GOT3 (cell line): ENCODE measurements at places on chromosomes 5 and 9.

GRCh38 chr9:83299571-83299970 is 236.6 kb upstream of the RASEF start:
- no peak for DNase-seq

GRCh38 chr9:113247640-113248039 is 26.3 kb downstream of the SLC31A1 start:
- no peak for DNase-seq

GRCh38 chr5:134634227-134634626 is 1.6 kb upstream of the SAR1B start:
- DNase-seq: no peak

DNA sequence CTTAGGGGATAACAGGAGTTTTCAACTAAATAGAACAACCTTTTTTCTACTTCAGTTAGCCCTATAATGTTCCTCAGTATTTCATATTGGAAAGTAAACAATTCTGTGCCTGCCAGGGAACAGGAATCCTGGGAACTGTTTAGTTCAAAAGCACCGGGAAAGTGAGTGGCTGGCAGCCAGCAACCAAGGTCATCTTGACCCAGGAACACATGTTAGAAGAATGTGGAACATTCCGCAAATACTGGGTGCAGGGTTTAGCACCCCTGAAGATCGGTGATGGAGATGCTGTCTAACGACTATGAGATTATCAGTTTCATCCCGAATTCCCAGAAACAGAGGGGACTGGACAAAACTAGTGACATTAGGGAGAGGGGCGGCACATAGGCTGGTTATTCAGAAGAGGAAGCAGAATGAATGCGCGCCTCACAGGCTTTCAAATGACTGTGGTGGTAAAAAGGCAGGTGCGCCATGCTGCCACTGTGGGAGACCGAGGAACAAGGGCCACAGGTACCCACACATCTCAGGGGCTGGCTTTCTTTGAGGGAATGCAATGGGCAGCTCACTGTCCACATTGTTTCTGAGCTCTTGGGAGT is 51.2 kb downstream of the IPPK start:
- no peak for DNase-seq

DNA sequence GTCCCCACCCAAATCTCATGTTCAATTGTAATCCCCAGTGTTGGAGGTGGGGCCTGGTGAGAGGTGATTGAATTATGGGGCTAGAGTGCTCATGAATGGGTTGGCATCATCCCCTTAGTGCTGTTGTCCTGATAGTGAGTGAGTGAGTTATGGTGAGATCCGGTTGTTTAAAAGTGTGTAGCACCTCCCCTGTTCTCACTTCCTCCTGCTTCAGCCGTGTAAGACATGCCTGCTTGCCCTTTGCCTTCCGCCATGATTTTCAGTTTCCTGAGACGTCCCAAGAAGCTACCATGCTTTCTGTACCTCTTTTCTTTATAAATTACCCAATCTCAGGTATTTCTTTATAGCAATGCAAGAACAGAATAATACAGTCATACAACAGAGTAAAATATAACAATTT is 742 bp upstream of the LECT2 start:
- no peak for DNase-seq

GRCh38 chr9:113644321-113644720 is 180.8 kb downstream of the RGS3 start:
- no peak for DNase-seq

GRCh38 chr5:111063709-111064322 is 7.7 kb upstream of the TSLP start:
- no peak for DNase-seq

GRCh38 chr5:154701181-154701580 is 54.0 kb upstream of the LARP1 start:
- DNase-seq: no peak

- no peak for DNase-seq
Measured at GRCh38 chr5:22908129-22908528, 55.0 kb upstream of the CDH12 start.

- DNase-seq: no peak
Measured at GRCh38 chr5:11496137-11496719, 408.0 kb downstream of the CTNND2 start.

- no peak for DNase-seq
Measured at GRCh38 chr5:89728750-89729149, 680.8 kb downstream of the CETN3 start.

GRCh38 chr5:175385691-175386362 is 58.2 kb downstream of the DRD1 start:
- DNase-seq: peak; percentile 34

DNA sequence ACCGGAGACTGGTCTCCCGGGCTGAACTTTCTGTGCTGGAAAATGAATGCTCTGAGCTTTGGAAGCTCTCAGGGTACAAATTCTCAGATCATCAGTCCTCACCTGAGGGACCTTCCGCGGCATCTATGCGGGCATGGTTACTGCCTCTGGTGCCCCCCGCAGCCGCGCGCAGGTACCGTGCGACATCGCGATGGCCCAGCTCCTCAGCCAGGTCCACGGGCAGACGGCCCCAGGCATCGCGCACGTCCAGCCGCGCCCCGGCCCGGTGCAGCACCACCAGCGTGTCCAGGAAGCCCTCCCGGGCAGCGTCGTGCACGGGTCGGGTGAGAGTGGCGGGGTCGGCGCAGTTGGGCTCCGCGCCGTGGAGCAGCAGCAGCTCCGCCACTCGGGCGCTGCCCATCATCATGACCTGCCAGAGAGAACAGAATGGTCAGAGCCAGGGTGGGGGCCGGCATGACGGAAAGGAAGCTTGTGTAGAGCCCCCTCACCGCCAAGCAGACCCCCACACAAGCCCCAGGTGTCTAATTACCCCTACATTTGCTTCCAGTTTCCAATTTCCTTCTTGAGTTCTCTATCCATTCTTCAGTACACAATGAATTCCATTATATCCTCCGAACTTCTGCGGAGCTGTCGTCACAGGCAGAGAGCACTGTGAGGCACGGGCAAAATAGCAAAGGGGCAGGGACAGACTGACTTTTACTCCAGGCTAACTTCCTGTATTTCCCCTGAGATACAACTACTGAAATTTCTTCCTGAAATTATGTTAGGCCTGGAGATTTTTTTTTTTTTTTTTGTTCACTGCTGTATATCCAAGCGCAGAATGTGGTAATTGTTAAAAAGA is 23.2 kb downstream of the CDKN2A start:
- no peak for DNase-seq

GRCh38 chr5:6837519-6838110 is 124.4 kb downstream of the TENT4A start:
- no peak for DNase-seq
